Stimulated activated CD4-positive, alpha-beta T cell treated with anti-CD3 and anti-CD28 coated beads, Interleukin-1b, Interleukin-23, amount 100 ng/mL, for 1 hour (primary cell): ENCODE measurements at places on chromosomes 3 and 15.

DNA sequence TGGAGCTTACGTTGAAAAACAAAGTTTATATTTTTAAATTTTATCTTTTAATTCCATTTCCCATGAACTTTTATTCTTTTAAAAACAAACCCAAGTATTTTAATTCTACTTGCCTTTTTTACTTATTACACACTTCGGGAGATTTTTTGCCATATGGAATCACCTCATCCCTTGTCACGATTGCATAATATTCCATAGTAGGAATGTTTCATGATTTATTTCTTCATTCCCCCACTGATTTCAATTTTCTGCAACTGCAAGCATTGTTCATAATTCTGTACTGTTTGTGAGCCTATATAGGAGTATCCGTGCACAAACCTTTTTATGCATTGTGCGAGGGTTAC, 574 bp upstream of the SLC25A36 start:
- DNase-seq = no peak

DNA sequence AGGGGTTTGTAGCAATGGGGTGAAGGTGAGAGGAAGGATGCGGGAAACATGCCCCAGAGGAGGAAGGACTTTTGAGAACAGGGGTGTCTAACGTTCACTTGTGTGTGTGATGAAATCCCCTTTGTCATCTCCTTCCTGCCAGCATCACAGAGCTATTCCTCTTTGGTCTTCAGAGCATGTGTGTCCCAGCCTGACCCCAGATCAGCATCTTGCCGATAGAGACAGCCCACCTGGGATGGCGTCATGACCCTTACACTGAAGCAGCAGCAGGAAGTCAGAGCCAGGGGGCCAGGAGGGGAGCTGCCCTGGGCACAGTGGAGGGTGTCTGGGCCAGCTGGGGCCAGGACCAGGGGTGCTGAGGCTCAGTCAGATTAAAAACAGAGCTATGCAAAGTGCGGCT, 29.9 kb upstream of the GRIP2 start:
- DNase-seq = no peak

GRCh38 chr3:50737906-50738598, 63.3 kb downstream of the DOCK3 start:
- DNase-seq = no peak

- DNase-seq = no peak
These were observed 53.3 kb downstream of the PPP2R3A start for GRCh38 chr3:136018876-136019275.

DNA sequence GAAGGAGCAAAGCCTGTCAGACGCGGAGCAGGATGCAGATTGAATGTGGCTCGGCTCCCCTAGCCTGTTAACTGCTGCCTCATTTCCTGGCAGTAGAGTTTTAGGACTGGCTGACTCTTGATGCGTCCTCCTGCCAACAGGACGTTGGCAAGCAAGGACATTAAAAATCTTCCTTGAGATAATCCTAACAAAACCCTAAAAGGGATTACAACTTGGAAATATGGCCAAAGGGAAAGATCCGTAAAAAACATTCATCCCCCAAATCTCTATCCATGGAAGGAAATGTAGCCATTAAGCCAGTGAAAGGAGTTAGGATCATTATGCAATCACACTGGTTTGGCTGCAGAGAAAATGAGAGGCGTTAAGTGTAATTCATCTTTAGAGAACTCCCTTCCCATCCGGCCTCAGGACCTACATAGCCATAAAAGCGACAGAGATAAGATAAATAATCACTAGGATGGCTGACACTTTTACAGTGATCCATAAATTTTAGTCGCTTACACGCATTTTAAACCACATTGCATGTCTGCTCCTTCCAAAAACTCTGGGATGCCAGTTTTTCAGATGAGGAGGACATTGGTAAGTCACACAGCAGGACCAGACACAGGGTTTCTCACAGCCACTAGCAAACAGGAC, 44.5 kb upstream of the C3orf80 start:
- no peak for DNase-seq

GRCh38 chr15:51718746-51719145, 18.7 kb downstream of the LYSMD2 start:
- DNase-seq = no peak

DNA sequence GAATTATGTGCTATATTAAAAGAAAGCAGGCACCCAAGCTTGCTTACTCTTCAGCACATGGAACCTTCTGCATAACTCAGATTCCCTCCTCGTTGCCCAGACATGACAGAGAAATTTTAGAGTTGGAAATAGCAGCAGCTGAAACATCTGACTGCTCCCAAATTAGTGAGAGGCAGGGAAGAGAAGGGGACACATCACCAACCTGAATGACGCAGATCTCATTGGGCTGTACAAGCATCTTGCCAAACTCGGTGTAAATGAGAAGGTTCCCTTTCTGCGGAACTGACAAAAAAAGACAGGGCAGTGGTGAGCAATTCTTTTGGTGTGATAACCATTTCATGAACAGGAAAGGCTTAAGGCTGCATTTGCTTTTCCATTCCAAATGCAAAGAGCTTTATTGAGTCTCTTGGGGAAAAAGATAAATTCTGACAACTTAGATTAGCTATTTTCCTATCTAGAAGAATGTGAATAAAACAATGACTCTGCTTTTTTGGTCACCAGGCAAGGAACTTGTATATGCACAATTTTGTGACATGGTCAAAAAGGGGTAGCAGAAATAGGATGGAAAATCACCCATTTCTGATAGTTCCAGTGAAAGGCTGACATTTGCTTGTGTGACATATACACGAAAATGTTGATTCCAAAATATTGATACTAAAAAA, 35.1 kb downstream of the HGD start:
- DNase-seq = no peak

- DNase-seq = no peak
These were observed 2.4 kb downstream of the SIAH2 start for GRCh38 chr3:150760431-150761200.

DNA sequence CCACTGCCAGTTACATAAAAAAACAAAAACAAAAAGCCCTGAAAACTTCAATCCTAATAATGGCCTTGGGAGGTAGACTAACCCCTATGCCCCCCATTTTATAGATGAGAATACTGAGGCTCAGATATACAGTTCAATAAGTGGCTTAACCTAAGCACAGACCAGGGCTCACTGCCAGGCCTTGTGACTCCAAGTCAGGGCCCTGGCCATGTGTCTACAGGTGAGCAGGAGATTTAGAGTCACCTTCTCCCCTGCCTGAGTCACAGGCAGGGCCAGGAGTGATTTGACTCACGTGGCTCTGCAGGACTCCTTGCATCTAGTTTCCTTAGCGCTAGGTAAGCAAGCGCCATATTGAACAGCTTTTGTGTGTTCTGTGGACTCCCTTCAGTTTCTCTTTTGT, 98.6 kb upstream of the ETV5 start:
- no peak for DNase-seq

- no peak for DNase-seq
These were observed 3.8 kb downstream of the PRR23E start for GRCh38 chr3:127196466-127197299.

GRCh38 chr15:38879909-38880471, 315.4 kb upstream of the RASGRP1 start:
- DNase-seq = no peak

DNA sequence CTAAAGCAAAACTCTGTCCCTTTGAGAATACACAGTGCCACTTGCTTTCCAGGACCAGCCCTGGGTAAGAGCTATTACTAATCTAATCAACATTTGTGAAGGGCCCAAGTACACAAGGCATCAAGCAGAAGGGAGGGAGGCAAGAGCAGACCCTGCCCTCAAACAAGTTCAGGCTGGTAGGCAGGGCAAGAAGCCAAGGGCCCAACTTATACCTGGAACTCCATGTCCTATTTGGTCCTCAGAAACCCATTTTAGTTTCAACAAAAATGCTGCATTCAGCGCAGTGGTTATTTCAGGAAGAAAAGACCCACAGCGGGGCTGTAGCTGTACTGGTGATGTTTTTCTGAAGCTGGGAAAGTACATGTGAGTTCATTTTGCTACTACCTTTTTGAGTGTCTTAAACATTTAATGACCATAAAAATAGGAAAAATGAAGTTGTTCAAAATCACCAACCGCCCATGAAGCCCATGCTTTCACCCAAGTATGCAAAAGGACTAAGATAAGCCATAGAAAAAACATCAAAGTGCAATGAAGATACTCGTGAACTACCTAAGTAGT, 2.8 kb downstream of the RPS17 start:
- DNase-seq = no peak

GRCh38 chr3:69201658-69202057, 79.3 kb upstream of the LMOD3 start:
- DNase-seq = no peak

- DNase-seq = no peak
These were observed 72.5 kb downstream of the SPRED1 start for GRCh38 chr15:38324939-38325647.

- no peak for DNase-seq
These were observed 12.8 kb downstream of the VGLL3 start for GRCh38 chr3:86978111-86978551.

- no peak for DNase-seq
These were observed 706 bp downstream of the DVL3 start for GRCh38 chr3:184155644-184156521.

DNA sequence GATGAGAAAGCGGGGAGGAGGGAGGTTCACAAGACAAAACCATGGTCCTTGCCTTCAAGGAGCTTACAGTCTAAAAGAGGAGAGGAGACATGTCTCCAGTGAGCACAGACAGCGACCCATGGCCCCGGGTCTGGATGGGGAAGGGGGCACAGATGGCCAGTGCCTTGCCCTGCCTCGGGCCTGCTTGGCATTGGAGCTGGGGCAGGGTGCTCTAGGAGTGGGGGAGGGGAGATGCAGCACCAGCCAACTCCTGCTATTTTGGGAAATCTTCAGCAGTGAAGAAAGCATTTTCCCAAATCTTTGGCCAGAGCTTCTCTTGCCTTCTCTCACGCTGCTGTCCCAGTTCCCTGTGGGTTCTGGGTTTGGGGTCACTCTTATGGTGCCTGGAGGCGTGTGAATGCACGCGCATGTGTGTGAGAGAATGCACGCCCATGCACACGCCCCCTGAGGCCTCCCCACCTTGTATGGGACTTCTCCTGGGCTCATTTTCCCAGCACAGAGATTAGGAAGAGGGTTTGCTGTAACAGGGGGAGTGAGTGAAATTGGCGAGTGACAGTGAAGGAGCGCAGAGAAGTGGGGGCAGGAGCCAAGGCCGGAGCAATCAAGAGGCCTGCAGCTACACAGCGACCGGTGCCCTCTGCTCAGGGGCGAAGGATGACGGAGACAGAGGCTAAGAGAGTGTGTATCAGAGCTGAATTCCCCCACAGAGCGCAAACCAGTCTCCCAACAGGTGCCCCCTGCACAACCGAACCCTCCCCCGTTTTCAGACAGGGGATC, 71.5 kb downstream of the SEMA5B start:
- no peak for DNase-seq

DNA sequence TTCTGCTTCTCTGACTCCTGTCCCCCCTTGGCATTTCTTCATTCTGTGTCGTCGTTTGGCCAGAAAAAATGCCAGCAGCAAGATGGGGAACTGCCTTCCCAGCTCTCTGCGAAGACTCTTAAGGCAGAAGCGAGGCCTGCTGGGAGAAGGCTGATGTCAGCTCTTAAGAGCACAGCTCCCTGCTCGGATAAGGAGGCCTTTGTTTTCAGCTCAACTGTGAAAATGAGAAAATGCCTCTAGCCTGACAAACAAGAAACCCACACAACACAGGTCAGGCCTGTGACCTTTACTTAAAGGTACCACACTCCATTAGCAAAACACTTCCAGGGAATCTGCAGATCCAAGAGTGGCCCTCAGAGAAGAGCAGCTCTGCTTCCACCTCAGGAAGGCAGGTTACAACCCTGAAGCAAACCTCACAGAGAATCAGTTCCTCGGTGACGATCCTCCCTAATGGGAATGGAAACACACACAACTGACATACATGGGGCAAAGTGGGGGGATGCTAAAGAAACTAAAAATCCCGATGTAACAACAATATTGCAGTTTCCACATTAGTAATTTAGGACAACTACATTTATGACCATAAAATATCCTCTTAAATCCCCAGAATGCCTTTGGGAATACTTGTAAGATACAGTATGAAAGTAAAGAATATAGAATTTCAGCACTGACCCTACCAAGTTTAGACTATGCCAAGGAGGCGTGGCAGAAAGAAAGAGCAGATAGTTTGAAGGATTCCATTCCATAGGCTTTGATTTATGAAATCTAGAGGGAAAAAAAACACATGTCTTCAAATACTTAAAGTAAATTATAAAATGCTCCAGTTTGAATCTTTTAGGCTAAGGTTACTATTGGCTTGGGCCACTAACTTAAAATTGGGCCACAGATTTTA, 52.1 kb downstream of the VGLL4 start:
- no peak for DNase-seq

DNA sequence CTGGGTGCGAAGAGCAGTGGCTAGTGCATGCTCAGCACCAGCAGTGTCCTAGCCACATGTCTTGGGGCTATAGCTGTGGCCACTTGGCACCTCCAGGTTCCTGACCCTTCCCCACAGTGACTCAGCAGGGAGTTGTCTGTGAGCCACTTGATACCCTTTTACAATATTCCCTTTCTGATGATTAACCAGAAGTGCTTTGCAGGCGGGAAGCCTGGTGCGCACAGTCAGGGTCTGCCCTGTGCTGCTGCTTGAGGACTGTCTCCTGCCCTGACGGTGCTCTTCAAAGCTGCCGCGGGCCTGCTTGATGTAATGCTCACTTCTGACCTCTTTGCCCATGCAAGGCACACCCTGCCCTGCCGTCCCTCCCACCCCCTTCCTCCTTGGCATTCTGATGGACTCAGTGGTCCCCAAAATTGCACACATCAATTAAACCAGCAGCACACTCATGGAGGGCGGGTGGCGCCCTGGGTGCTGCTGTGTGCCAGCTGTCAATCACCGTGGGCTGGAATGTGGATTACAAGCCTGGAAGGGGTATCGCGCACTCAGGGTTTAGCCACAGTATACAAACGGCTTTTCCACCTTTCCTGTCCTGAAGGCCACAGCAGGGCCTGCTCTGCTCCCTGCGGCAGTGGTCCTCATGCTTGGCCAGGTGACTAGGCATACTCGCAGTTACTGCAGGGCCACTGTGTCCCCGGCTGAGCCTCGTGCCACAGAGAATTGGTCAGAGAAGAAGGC, 40.9 kb upstream of the PCSK6 start:
- DNase-seq = no peak

GRCh38 chr3:35761311-35761710, 122.0 kb downstream of the ARPP21 start:
- no peak for DNase-seq

DNA sequence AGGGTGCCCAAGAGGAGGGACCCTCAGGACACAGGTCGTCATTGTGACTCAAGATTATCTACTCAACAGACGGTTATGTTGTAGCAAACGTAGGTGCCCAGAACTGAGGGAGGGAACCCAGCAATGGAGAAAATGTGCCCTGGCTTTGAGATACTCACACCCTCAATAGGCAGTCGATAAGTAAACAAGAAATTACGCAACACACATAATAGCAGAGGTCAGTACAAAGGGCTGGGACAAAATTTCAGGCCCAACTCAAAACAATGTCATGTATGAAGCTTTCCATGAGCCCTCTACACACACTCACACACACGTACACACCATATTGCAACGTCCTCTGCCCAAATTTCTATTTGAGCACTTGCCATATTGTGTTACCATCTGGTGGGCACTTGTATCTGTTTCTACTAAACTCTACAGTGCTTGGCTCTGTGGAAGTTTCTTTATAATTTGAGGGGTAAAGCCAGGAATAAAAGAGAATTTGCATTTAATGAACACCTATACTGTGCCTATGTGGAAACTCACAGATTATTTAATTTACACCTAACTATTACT, 114.6 kb upstream of the TRIM42 start:
- no peak for DNase-seq

GRCh38 chr15:31200735-31201151, 99.2 kb upstream of the TRPM1 start:
- DNase-seq = peak; percentile 56
